ENCODE measurements at places on chromosomes 3 and 15. TPM values are rescaled to one million over a fixed set of nuclear protein-coding genes. Genes with fewer than 3 reads are reported as not detected.

DNA sequence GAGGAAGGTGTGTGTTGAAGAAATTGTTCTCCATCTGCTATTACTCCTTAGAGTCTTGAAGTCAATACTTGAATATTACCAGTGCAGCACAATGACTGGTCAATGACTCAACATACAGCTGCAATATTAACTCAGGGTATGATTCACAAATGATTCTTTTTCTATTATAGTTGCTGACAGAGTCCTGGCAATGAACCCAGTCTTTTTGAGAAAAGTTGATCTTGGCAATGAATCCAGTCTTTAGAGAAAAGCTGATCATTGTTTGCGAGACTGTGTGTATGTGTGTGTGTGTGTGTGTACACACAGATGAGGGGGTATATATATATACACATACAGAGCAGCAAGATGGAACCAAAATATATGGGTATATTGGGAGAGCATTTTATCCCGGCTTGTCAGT is 315.1 kb downstream of the ZNF385D start:
- DNase-seq: peak; percentile 68

DNA sequence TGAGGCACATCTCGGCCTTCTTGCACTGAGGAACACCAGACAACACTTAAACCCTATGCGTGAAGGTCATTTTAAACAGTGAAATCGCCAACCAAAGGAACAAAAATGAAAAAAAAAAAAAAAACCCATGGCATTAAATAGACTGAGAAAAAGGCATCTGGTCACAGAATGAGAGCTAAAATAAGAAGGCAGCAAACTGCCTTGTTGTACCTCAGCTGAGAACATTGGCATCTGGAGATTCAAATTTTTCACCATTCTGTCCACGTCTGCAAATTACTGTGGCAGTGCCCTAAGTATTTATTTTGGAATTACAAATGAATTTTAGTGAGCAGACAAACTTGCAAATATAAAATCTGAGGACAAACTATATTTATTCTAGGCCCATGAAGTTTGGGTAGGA is 82.6 kb upstream of the POU1F1 start:
- no peak for DNase-seq

MRPL47 gene
- total RNA-seq: 58.7 TPM

GADL1 gene
- not detected for total RNA-seq

Measured in Panc1 (cell line).